ENCODE measurements at places on chromosomes 6 and 20.

GRCh38 chr6:751765-752164, 58.8 kb upstream of the EXOC2 start:
- no peak for DNase-seq

- no peak for DNase-seq
Observed at GRCh38 chr6:44102527-44102926, 24.7 kb downstream of the MRPL14 start.

DNA sequence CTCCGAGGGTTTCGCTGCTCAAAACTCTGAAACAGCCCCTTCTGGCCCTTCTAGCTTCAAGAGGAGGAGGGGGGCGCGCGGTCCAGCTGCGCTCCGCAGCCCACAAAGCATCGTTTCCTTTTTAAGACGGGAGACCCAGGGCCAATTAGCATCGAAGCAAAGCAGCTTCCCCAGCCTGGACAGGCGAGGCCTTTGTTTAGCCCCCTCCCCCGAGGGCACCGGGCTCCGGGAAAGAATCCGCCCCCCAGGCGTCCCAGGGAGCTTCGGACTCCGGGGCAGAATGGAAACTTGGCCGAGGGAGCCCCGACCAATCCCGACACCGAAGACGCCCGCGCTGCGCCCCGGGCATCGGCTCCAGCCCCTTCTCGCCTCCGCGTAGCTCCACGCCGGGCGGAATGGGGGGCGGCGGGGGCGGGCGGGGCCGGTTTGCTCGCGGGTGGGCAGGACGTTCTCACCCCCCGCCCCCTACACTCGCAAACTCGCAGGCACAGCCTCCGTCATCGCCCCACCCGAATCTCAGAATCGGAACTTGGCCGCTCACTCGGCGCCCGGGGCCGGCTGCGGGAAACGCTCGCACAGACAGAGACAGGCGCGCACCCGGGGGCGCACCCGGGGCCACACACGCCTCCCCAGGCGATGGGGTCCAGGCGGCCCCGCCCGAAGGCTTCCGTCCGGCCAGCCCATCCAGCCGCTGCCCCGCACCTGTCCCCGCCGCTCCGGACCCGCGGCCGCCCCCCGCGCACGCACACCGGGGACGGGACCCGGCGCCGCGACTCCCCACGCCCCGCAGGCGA, 628 bp downstream of the NKAIN4 start:
- DNase-seq, result no peak

GRCh38 chr6:101956961-101957360, 563.5 kb downstream of the GRIK2 start:
- no peak for DNase-seq

All from activated T-cell treated with anti-CD3 and anti-CD28 coated beads for 24 hours (primary cell).